HEK293T (cell line): ENCODE measurements at places on chromosomes 5 and 9.
A peak's percentile ranks its signal among the peaks of the same experiment; 100 is the strongest.

DNA sequence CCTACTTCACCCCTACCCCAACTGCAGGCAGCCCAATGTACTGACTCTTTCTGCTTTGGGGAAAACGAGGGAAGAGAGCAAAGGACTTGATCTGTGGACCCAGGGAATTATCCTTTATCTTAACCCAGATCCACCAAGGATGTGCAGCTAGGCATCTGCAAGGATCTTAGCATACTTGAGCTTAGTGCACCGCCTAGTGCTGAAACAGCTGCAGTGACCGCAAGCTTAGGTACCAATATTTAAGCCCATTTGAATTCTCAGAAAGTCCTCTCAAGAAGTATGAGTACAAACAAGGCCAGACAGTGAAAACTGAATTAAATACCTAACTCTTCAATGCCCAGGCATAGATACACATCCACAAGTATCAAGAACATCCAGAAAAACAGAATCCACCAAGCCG is 576.7 kb upstream of the ADAMTS16 start:
- DNase-seq, result no peak

GRCh38 chr5:133200256-133200655 is 148.4 kb downstream of the HSPA4 start:
- no peak for DNase-seq

- no peak for DNase-seq
These were observed 7.9 kb downstream of the PDCL start for GRCh38 chr9:122820490-122820845.

DNA sequence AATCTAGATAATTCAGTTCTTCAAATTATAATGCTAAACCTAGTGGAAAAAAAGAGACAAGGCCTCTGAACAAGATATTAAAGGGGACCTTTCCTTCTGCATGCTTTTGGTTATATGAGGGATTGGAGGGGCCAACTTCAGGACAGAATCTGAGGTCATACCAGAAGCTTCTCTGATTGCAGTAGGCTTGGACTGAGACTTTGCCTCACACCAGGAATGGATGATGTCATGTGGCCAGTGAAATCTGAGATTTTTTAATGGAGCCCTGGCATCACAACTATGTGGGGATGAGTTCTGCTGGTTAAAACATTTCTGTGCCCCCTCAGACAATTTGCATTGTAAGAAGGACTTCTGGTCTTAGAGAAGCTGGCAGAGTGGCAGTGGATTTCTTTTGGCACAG is 88.6 kb downstream of the ANGPTL2 start:
- no peak for DNase-seq

DNA sequence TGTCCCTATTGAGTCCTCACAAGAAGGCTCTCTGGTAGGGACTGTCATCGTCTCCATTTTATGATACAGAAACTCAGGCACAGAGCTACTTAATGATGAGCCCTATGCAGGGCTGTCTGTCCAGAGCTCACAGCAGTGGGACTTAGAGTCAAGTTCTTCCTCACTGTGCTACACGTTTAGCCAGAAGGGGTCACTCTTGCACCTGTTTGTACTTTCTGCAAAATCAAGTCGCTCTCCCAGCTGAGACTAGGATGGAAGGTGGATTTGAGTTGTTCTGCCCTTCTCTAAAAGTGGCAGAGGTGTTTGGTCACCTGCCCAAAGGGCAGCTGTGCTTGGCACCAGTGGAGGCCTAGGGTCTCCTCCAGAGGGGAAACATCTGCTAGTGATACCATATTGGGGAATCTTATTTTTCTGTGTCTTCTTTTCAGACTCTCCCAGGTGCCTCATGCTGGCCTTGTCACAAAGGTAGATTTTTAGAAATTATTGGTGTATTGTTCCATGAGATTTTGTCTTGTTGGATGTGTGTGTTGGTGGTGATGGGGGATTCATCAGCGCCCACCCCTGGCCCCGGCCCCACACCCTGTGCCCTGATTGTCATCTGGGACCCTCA is 104.2 kb downstream of the PPARGC1B start:
- peak; percentile 73 for DNase-seq

GRCh38 chr9:21964925-21965385 is 29.2 kb downstream of the CDKN2A start:
- no peak for DNase-seq

DNA sequence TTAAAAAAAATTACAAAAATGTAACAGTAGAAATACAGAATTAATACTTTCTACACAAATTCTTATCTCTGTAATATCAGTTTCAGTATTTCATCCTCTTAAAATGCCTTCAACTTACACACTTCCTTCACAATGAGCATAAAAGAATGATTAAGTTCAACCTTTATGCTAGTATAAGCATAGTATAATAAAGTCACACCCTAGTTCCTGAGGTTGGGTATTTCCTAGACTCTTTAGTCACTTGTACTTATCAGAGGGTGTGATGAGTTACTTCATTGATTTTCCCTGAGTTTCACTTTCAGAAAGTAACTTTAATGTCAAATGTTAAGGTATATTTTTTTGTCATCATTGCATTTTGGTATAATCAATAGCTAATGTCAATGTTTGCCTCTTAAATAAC is 302.4 kb downstream of the PDE4D start:
- no peak for DNase-seq

DNA sequence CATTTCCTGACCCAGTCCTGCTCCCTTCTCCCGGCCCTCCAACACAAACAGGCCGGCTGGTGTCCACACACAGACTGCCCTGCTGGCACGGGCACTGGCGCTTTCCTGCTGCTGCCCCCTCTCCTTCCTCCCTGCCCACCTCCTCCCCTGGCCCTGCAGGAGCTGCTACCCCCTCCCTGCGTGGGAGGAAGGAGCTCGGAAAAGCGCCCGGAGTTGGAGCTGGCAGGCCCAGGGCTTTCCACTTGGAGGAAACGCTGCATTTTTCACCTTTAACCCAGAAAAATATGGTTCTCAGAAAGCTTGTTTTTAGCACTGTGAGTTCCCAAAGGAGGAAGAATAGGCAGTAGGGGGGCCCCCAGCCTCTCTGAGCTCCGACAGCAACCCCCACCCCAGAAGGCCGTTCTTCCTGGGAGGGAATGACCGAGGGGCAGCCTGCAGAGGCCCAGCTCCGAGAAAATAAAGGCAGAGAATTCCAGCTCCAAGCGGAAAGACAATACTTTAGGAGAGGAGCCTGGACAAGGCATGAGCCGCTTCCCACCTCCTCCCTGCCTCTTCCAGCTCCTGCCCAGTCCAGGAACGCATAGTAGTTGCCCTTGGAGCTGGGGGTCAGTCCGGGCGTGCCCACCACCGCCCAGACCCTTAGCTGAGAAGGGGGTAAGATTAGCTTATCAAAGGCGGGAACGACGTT is 88.9 kb downstream of the LIFR start:
- no peak for DNase-seq

- no peak for DNase-seq
These were observed 951.1 kb upstream of the NUDT12 start for GRCh38 chr5:104513640-104514072.

GRCh38 chr5:88085462-88085861 is 183.2 kb downstream of the TMEM161B start:
- DNase-seq, result no peak

DNA sequence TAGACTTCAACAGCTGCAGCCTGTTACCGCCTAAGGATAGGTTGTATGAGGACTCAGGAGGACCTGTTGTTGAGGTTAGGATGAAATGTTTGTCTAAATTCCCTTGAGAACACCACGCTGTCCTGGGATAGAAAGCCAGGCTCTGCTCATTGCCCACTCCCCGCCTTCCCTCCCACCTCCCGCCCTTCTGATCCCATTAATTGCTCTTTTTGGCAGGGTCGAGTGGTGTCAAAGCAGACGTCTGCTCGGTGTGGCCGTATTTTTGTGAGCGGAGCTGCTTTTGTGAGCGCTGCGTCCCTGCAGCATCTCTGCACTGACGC is 62.3 kb downstream of the SPATA31C2 start:
- DNase-seq, result no peak

GRCh38 chr9:126773004-126773607 is 31.7 kb upstream of the ZBTB43 start:
- DNase-seq, result peak; percentile 65

DNA sequence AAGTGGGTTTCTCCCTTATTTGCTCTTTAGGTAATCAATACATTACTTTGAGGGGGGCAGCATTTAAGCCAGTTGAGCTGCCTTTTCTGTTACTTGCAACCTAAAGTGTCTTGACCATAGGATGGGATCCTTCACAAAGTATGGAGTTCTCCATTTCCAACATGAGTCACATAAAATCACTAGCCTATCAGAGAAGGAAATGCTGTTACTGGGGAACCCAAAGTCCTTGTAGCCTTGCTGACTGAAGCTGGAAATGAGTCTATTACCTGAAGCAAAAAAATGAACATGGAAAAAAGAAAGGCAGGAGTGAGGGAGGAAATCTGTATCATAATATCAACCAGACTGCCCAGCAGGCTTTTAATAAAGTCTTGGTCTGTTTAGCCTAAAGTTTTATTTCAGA is 42.8 kb upstream of the SLIT3 start:
- no peak for DNase-seq

- DNase-seq, result peak; percentile 62
These were observed 180.1 kb upstream of the MVB12B start for GRCh38 chr9:126146254-126147145.

- peak; percentile 33 for DNase-seq
These were observed 848 bp downstream of the RAD50 start for GRCh38 chr5:132557478-132558172.

DNA sequence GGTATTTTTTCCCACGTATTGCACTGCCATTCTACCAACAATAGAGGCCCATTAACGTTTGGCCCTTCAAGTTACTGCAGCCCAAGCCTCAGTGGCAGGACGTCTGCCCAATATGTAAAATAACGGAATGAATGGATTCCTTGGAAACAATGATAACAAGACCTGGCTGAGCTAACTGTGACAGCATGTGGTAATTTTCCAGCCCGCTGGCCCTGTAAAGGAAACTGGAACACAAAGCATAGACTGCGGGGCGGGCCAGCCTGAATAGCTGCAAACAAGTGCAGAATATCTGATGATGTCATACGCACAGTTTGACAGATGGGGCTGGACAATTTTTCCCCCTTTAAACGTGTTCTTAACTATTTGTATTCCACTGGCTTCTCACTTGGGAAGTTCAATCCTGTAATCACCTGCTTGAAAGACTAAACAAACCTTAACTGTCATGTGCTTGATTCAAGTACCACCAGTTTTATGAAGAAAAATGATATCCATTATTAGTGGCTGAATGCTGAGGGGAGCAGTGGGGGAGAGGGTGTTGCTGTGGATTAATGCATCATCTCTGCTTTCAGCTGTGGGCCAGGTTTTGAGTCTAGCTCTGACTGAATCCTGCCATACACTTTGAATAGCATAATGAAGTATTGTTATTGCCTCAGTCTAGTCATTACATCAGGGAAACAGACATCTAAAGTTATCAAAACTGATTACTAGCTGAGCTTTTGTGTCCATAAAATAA is 323.9 kb downstream of the TMEM161B start:
- peak; percentile 56 for DNase-seq

DNA sequence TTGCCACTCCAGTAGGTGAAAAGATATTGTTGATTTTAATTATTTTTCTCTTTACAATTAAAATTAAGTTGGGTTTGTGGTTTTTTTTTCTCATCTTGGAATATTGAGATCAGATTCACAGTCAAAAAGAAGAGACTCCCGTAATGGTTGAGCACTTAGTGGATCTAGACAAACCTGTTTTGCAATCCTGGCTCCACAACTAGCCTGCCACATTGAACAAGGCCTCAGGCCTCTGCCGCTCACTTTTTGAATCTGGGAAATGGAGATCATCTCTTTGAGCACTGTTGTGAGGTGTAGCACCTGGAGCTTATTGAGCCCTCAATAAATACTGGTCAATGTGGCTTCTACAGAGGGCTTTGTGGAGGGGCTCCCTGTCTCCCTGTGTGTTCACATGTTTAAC is 37.1 kb upstream of the RARS1 start:
- no peak for DNase-seq

GRCh38 chr9:97830884-97831829 is 21.9 kb upstream of the FOXE1 start:
- DNase-seq, result no peak

GRCh38 chr9:98333703-98334582 is 78.5 kb upstream of the TBC1D2 start:
- DNase-seq, result no peak

DNA sequence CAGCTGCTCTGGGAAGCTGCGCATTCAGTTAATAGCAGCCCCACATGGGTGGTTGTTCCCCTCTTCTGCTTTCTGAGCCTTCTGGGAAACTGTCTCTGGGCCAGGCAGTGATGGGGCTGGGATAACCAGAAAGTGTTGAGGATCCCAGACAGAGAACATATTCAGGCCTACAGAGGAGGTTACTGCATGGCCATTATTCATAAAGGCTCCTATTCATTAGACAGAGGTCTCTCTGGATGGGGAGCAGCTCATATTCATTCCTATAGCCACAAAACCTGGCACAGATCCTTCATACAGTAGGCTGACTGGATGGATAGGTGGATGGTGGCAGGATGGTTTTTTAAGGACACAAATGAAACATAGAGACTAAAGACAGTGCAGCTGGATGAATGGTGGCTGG is 76.3 kb downstream of the HSPA4 start:
- DNase-seq, result no peak

DNA sequence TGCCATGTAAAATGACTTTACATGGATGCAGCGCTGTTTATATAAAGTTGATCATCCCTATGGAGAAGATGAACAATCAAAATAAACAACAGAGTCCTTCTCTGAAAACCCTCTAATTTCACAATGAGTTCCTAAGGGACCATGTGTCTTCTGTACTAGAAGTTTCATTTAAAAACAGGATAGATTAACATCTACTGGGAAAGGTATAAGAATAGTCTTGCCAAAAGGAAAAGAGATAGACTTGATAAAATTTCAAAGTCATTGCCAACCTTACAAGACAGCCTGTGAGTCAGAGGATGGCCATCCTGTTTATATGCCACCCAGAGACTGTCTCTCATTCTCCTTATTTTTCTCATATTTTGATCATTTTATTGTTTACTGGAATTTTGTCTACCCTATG is 367.1 kb upstream of the PDE4D start:
- no peak for DNase-seq

GRCh38 chr5:39198127-39198526 is 21.2 kb downstream of the FYB1 start:
- no peak for DNase-seq

GRCh38 chr9:127278372-127278771 is 13.8 kb downstream of the GARNL3 start:
- DNase-seq, result no peak

DNA sequence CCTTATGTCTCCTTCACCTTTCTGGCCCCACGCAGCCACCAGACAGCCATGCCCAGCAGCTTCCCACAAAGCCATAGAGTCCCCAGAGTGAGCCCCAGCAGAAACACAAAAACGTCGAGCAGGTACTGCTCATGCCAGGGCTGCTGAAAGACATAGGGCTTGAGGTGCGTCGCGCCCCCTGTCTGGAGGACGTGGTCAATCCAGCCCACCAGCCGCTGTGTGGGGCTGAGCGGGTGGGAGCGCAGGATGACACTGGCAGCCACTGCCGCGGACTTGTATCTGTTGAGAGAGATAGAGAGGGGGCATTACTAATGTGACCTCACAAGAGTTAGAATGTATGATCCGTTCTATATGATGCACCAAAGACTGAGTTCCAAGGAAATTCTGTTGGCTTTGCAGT is 31.0 kb downstream of the UGT3A2 start:
- no peak for DNase-seq
